Activated naive CD4-positive, alpha-beta T cell (primary cell): ENCODE measurements at places on chromosomes 12 and 14.

DNA sequence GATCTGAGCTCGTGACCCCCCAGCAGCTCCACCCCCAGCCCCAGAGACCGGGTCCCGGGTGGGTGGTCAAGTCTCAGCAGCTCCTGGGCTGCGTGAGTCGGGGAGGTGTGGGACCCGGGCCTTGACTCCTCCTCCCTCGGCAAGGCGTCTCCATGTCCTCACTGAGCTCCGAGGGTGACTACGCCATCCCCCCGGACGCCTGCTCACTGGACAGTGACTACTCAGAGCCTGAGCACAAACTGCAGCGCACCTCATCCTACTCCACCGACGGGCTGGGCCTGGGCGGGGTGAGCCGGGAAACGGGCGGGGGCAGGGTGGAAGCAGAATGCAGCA lies 28.1 kb downstream of the PIGH start:
- DNase-seq, result no peak

GRCh38 chr14:59015482-59015881 lies 173.0 kb upstream of the DAAM1 start:
- no peak for DNase-seq

GRCh38 chr12:87155621-87156020 lies 873.6 kb downstream of the C12orf50 start:
- DNase-seq, result no peak

DNA sequence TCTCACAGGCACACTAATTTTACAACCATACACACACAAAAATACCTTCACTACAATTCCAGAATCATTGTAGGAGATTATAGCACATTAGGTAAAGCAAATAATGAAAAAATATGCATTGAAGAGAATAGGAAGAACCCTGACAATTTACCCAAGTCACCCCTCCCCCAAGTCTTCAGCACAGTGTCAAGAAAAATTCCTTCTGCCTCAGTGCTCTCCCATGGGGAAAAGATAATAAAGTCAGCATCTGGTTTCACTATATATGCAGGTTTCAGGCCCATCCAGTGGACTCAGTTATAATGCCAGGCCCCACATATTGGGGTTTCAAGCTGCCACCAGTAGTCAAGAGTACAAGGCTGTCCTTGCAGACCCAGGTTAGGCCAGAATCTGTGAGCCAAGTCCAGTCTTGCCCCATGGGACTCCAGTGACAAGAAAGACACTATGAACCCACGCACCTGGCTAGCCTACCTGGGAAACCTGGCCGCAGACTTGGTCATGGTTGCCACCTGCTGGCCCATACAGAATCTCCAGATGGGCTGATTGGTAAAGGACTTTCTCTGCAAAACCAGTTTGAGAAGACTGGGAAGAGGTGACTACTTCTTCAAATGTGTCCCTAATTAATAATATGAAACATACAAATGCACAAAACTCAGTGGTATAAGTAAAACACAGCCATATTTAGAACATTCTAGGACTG lies 398.6 kb upstream of the FLRT2 start:
- no peak for DNase-seq

GRCh38 chr14:24806061-24806678 lies 172.2 kb upstream of the GZMB start:
- no peak for DNase-seq

DNA sequence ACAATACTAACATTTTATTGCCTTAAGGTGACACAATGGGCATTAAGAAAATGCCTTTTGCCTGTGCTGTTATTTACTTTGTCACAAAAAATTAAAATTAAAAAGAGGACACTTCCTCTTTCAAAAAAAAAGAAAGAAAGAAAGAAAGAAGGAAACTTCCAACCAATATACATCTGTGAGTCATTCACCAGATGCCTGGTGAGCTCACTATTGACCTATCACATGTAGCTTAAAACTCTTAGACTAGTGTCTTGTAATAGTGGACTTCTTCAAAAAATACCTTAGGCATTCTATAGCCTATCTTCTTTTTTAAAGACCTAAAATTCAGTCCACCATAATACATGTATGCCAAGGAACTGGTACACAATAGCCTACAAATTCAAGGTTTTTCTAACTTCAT lies 4.9 kb upstream of the SOX5 start:
- DNase-seq, result no peak

DNA sequence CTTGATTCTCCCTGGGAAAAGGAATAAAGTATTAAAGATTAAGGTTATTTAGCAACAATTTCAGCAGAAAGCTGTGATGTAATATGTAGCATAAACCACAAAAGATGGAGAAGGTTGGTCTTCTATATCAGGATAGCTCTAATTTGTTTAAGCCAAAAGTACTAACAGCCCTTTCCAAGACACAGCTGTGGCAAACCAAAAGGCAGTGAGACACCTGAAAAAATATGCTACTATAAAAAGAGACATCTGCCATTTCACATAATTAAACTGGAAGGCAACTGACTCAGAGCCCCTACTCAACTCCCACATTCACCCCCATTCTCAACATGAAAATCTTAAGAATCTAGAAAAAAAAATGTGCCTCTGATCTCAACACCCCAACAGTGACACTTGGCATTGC lies 390.2 kb upstream of the PRICKLE1 start:
- DNase-seq, result no peak

DNA sequence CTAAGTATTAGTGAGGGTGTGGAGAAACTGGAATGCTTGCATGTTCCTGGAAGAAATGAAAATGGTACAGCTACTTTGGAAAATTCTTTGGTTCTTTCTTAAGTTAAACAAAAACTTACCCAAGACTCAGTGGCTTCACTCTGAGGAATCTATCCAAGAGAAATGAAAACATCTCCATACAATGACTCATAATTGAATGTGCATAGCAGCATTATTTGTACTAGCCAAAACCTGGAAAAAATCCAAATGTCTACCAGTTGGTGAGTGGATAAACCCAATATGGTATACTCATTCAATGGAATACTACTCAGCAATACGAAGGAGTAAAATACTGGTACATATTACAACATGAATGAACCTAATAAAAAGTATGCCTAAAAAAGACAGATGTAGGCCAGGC lies 18.0 kb upstream of the CRACR2A start:
- DNase-seq, result no peak

- no peak for DNase-seq
Observed at GRCh38 chr12:117968826-117969659, at the start of gene KSR2. Gene KSR2 (minus strand): TSS chr12:117968990. CDS start chr12:117968255, 735 bp downstream.
